ENCODE measurements at places on chromosomes 1 and 21. TPM values are rescaled to one million over a fixed set of nuclear protein-coding genes. Genes with fewer than 3 reads are reported as not detected.

- DNase-seq: no peak
Measured at GRCh38 chr1:2175055-2175414, 19.5 kb downstream of the FAAP20 start.

- DNase-seq: no peak
Measured at GRCh38 chr1:11426617-11427016, 52.3 kb upstream of the DISP3 start.

- no peak for DNase-seq
Measured at GRCh38 chr1:244160455-244161235, 109.6 kb downstream of the ZBTB18 start.

GRCh38 chr1:53310847-53311681 is 16.8 kb downstream of the LRP8 start:
- DNase-seq: no peak

- no peak for DNase-seq
Measured at GRCh38 chr1:200518524-200518923, 102.0 kb downstream of the KIF14 start.

DNA sequence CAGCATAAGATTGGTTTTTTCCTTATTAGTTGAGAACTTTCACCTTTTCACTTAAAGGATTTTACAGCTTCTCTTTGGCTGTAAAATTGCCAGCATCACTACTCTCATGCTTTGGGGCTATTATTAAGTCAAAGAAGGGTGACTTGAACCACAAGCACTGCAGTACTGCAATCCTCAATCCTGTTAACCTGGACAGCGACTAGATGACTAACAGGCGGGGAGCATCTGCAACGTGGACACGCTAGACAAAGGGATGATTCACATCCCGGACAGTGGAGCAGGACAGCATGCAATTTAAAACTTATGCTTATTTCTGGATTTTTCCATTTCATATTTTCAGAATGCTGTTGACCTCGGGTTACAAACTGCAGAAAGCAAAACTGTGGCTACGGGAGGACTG is 8.1 kb downstream of the ARV1 start:
- DNase-seq: no peak

DNA sequence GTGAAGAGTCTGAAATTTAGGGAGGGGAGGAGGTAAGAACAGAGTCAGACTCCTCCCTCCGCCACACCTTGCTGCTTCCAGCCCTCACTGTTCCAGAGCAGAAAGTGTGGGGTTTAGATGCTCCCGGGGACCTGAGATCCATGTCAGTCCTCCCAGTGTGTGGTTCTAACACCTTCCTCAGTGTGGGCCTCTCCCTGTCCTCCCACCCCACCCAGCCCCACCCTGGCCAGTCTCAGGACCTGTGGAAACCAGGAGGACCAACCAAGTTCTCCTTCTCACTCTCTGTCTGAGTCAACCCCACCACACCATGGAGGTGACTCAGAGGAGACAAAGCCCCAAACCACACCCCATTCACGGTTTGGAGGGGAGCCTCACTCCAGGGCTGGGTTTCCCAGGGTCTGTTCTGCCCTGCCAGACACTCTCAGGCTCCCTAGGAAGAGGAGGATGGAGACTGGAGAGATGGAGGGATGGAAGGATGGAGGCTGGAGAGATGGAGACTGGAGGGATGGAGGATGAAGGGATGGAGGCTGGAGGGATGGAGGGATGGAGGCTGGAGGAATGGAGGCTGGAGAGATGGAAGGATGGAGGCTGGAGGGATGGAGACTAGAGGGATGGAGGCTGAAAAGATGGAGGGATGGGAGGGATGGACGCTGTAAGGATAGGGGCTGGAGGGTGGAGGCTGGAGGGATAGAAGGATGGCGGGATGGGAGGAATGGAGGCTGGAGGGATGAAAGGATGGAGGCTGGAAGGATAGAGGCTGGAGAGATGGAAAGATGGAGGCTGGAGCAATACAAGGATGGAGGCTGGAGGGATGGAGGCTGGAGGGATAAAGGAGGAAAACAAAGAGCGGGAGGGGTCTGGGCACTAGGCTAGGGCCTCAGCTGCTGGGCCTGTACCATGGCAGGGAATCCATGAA is 100.9 kb upstream of the RUNX3 start:
- DNase-seq: no peak

GRCh38 chr21:15065392-15066122 is 757 bp upstream of the NRIP1 start:
- DNase-seq: no peak

DNA sequence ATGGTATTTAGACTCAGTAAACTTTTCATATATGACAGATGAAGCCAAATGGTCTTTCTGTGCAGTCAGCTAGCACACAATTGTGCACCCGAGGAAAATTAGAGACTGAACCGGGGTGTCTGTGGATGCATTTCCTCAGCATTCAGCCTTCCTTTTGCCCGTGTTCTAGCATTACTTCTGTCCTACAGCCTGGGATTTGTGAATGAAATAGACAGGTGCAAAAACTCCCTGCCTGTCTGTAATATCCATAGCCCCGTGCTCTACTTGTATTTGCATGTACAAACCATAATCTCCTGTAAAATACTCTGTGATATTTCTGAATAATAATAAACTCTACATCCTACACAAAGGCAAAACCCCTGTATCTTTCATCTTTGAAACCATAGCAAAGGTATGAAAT is 64.8 kb upstream of the LGALS8 start:
- DNase-seq: no peak

GRCh38 chr1:224302947-224303346 is 27.0 kb downstream of the NVL start:
- no peak for DNase-seq

GRCh38 chr1:201463071-201463552 is 5.9 kb downstream of the PHLDA3 start:
- DNase-seq: no peak

DNA sequence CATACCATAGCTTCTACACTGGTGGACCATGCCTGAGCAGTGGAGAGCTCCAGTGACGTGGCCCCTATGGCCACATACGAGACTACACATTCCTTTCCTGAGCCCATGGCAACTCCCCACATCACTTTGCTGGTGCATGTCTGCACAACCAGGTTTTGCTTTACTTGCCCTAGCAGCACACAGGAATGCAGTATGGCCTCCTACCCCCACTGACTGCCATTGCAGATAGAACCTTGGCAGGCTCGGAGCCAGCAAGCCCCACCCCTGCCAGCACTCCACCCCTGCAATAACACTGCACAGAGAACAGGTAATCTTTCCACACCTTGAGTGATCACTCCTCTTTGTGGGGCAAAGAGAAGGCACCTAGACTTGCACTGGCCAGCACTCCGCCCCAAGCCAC is 531.9 kb upstream of the CAMK1G start:
- DNase-seq: no peak

- DNase-seq: no peak
Measured at GRCh38 chr1:169576241-169576934, 9.9 kb downstream of the F5 start.

- no peak for DNase-seq
Measured at GRCh38 chr1:31230378-31230777, 9.3 kb downstream of the NKAIN1 start.

DNA sequence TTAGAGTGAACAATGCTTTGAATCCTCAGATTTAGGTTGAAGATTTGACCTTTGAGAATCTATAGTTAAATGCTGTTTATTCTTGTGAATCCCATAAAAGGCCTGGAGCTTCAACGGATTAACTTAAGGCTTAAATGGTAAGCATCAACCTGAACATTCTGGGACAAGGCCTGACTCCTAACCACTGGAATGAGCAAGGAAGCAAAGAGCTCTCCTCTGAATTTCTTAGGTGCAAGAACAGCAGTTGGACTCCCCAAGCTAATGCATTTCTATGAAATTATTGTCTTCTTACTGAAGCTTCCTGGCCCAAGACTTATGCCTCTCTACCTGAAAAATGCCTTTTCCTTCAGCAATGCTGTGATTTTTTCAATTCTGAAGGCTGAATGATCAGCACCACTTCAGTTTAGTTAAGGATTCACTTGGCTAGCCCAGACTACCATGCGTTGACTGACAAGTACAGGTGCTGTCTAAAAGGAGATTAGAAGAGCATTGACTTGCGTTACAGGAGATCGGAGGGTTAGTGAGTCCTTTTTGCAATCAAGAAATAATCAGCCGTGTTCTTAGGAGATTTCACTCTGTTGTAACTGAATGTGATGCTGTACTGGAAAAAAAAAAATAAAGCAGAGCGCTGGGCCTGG is 178.5 kb downstream of the ZC3H11B start:
- DNase-seq: no peak

DNA sequence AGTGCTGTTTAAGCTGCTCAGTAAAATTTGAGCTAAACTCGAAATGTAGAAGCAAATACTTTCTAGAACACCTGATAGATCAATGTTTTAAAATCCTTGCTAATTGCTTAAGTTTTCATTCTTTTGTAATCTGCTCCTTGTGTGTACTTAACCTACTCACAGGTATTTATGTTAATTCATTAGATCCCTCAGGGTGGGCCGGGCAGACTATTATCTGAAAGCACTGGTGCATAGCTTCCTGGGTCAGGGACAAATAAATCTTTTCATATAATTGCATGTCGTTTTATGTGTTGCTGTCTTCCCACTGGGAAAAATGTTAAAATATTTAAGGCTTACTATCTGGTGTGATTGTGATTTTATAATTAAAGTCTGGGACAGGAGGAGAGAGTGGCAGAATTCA is 440.5 kb downstream of the SMYD3 start:
- no peak for DNase-seq

DNA sequence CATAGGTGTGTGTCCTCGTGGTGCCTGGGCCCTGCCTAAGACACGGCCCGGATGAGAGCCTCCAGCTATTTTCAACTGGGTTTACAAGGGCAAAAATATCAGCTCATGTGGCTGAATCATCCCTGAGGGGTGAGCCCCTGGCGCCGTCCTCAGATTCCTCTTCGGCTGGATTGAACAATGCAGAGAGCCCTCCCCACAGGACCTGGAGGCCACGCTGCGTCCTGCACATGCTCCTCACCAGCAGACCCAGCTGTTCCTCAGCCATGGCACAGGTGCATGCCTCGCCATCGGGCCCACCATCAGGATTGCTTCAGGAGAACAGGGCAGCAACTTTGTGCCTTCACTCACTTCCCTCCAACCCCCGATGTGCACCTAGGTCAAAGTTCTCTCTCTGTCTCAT is 35.3 kb downstream of the TFF3 start:
- no peak for DNase-seq

- no peak for DNase-seq
Measured at GRCh38 chr1:211501711-211502400, 9.9 kb upstream of the RD3 start.

GRCh38 chr1:61182049-61182448 is 99.7 kb downstream of the NFIA start:
- DNase-seq: peak; percentile 45

DNA sequence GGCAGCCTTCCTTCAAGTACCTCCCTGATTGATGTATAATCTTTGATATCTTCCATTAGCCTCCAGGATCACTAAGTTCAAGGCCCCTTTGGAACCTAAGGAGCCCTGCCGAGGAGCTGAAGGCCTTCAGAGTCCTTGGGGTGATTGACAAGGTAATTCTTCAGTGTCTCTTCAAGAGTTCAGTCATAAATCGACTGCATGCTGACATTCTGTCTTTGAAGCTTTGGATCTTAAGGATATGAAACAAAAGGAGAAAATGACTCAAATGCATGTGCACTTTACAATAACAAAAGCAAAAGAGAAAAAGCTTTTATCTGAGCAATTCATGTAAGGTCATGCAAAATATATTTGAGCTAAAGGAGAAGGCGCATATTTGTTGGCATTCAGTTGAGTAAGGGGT is 125.3 kb downstream of the RPS6KC1 start:
- DNase-seq: no peak

GRCh38 chr21:36747041-36747814 is 48.3 kb downstream of the SIM2 start:
- DNase-seq: no peak

GRCh38 chr1:33349778-33350610 is 29.1 kb upstream of the A3GALT2 start:
- DNase-seq: no peak

DNA sequence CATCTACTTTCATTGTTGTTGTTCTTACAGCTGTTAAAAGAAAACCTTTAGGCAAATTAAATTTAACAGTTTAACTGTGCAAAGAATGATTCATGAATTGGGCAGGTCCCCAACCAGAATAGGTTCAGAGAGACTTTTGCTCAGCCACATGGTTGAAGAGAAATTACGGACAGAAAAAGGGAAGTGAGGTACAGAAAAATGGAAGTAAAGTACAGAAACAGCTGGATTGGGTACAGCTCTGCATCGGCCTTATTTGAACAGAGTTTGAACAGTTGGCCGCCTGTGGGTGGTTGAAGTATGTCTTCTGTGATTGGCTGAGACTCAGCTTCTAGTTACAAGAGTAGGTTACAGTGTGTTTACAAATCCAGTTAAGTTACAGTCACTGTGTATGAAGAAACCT is 210.1 kb downstream of the FGGY start:
- DNase-seq: no peak

GRCh38 chr1:225736437-225737098 is 41.1 kb upstream of the SRP9 start:
- no peak for DNase-seq

- no peak for DNase-seq
Measured at GRCh38 chr1:180343921-180344769, 114.1 kb downstream of the LHX4 start.

CFAP74 gene
- total RNA-seq: not detected

PADI3 gene
- 0.04 TPM for total RNA-seq

LYSMD1 gene
- 5.6 TPM for total RNA-seq

LRRC53 gene
- total RNA-seq: not detected

RNU1-1 gene
- under 0.01 TPM for total RNA-seq

FMN2 gene
- total RNA-seq: not detected

TRABD2B gene
- not detected for total RNA-seq

CRABP2 gene
- 0.46 TPM for total RNA-seq

UBASH3A gene
- not detected for total RNA-seq
